ENCODE measurements at places on chromosomes 1 and 21.

GRCh38 chr1:67336783-67337182 lies 29.1 kb downstream of the IL12RB2 start:
- DNase-seq, result no peak

DNA sequence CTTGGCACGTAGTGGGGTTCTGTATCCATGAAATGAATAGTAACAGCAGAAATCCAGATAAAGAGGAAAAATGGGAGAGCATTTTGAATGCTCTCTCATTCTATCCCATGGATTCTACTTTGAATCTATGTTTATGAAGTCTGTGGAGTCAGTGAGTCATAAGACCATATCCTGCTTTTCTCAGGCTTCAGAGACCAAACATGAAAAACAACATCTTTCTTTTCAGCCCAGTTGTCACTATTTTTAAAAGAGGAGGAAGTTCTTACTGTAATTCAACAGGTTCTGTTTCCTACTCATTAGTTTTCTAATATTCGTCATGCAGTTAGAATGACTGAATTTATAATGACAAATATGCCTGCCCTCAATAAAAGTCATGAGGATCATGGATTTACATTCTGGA lies 39.4 kb upstream of the CD55 start:
- no peak for DNase-seq

DNA sequence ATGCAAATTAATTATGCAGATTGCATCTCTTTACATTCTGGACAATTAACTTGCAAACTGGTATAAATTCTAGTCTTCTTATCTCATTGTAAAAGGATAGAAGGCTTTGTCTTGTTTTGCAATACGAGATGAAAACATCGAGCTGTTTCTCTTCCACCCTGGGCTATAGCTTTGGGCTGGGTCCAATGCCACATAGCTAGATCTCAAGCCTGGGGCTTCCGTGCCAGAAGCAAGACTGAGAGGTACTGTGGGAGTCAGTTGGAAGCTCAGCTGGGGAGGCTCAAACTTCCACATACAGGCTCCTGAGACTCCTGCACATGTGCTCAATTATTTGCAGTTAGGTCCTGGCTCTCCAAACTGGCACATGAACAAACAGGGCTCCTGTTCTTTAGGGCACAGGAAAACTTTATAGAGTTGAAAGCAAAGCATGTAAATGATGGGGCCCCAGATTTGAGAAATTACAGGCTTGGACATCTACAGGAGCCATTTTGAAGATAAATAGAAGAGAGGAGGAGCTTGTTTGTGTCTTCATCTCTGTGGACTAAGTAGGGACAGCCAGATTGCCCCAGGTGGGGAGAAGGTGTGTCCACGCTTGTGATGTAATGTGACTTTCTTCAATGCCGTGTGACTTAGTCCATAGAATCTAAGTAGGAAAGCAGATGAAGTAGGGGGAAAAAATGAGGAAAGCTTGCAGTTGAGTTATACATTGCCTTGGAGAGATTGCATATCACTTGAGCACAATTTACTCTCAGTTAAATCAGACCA lies 65.9 kb upstream of the SIPA1L2 start:
- DNase-seq, result no peak

DNA sequence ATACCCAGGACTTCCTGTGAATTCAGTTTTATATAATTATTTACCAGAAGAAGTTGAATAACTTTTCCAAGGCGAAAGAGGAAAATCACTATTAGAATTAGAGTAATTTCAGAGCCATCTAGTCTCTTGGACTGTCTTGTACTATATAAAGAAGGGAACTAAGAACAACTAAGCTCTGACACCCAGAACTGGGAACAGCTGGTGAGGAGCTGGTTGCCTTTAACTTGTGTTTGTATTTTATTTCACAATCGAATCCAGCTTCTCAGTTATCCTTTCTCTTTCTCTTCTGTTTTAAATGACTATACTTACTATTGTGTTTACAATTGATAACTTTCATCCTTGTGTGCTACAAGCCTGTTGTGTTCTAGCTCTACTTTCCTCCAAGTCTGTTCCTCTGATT lies 8.4 kb downstream of the SNX27 start:
- no peak for DNase-seq

DNA sequence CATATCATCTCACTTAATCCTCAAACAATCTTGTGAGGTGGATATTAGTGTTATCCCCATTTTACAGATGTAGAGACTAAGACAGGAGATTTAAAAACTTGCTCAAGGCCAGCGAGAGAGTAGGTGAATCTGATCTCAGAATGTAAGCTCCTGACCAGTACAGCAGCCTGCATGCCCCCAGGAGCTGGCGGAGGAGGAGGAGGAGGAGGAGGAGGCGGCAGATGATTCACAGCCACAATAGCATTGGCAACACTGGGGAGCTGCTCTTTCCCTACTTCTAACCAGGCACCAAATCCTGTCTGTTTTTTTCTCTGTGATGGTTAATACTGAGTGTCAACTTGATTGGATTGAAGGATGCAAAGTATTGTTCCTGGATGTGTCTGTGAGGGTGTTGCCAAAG lies 243.2 kb downstream of the ATG4C start:
- no peak for DNase-seq

- no peak for DNase-seq
Observed at GRCh38 chr1:24865168-24865567, 64.9 kb downstream of the RUNX3 start.

GRCh38 chr21:35227786-35228185 lies 178.7 kb upstream of the RUNX1 start:
- DNase-seq, result no peak

DNA sequence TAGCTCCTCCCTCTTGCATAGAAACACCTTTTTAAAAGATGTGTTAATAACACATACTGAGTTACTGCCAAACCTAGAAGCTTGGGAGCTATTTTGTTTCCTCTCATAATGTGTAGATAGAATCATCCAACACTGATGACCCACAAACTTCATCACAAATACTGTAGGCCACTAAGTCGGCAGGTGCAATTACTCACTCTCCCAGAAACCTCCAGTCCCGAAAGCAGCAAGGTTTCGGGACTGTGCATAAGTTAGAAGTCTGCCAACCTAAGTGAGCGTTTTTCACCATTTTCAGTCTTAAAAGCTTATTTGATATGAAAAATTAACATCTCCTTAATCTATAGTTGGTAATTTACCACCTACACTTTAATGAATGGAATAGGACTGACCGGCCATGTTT lies 32.0 kb downstream of the C1orf198 start:
- DNase-seq, result no peak

DNA sequence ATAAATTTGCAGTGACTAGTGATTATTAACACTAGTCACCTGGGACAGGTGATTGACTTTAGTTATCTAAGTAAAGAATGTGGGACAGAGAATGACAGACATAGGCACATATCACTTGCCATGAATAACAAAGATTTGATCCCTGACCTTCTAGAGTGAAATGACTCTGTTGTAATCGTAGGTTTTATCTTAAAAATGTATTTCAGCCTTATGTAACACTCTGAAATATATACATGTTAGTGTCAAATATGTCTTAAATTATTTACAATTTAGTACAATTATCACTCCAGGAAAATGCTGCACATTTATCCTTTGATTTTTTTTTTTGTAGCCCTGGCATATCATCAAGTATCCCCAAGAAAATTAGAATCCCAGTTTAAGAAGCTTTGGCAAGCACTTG lies 186.4 kb upstream of the PTGFR start:
- no peak for DNase-seq

GRCh38 chr21:35053356-35054096 lies 4.4 kb upstream of the RUNX1 start:
- DNase-seq, result no peak

GRCh38 chr1:29370067-29370466 lies 133.7 kb downstream of the PTPRU start:
- no peak for DNase-seq

GRCh38 chr1:3515774-3516480 lies 61.5 kb downstream of the ARHGEF16 start:
- DNase-seq, result no peak

Data from cortex of kidney (tissue), 1 donor.